ENCODE measurements at places on chromosomes 6 and 20. TPM values are rescaled to one million over a fixed set of nuclear protein-coding genes. Genes with fewer than 3 reads are reported as not detected.

PRICKLE4 gene
- not detected for total RNA-seq

GDAP1L1 gene
- total RNA-seq: 1.00 TPM

NOX3 gene
- total RNA-seq: not detected

HLA-DQB1 gene
- total RNA-seq: 2.5 TPM

BMP2 gene
- not detected for total RNA-seq

RSPO4 gene
- total RNA-seq: 0.12 TPM

PTCRA gene
- total RNA-seq: not detected

DNA sequence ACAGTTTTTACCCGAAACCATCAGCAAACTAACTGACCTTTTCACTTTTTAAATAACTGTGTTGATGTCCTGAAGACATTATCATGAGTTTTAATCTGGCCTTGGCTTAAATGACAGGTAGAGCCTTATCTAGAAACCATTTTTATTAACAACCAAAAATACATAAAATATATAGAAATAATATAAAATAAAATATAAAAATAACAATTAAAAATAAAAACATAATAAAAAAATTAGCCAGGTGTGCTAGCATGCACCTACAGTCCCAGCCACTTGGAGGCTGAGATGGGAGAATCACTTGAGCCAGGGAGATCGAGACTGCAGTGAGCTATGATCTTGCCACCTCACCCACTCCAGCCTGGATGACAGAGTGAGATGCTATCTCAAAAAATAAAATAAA, 21.6 kb downstream of the HMGN3 start:
- DNase-seq: no peak

- DNase-seq: no peak
Measured at GRCh38 chr6:75490706-75491105, 2.9 kb downstream of the FILIP1 start.

DNA sequence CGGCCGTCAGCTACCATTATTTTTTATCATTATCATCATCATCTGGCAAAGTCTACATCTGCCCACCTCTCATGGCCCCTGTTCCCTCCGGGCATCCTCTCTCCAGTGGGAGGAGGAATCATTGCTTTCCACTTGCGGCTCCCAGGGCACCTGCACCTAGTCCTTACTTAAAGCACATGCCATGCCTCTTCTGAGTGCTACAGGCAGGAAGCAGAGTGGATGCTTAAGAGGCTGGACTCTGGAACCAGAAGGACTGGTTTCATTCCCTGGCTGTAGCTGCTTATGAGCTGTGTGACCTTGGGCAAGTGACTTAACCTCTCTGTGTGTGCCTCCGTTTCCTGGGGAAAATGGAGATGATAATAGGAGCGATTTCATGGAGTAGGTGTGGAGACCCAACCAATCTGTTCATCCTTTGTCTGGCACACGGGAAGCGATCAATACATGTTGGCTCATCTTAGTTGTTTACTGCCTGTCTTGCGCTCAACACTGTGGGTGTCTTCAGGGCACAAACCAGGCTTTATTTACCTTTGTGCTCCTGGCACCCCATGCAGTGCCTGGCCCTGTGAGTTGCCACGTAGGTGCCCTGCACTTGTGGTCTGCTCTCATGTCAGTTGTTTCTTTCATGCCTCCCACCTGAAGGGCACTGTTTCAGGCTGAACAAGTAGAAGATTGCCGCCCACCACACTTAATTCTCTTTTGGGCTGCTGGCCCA, 317.0 kb upstream of the SULF2 start:
- DNase-seq: no peak

DNA sequence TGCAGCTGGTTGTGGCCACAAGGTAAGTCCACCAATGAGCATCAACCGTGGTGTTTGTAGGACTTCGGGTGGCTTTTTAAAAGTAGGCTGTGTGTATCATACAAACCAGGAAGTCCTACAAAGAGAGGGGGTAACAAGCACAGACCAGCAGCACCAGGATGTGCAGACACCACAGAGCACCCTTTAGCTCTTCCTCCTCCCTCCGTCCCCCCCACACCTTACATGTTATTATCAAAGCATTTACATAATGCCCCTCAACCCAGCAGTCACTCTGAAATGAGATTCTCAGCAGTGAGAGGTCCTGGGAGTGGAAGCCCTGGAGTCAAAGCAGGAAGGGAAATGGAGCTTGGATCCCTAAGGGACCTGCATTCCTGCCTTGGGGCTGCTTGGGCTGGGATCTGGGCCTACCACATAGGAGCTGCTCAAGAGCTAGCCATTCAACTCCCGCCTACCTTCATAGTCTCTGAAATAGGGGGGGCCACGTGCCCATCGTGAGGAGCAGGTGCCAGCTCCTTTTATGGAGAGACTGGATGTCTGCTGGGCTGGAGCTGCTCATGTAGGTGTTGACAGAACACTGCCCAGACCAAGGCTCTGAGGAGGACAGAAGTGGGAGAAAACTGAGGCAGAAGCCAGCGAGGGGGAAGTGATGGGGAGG, 90.6 kb downstream of the PSMB1 start:
- no peak for DNase-seq

DNA sequence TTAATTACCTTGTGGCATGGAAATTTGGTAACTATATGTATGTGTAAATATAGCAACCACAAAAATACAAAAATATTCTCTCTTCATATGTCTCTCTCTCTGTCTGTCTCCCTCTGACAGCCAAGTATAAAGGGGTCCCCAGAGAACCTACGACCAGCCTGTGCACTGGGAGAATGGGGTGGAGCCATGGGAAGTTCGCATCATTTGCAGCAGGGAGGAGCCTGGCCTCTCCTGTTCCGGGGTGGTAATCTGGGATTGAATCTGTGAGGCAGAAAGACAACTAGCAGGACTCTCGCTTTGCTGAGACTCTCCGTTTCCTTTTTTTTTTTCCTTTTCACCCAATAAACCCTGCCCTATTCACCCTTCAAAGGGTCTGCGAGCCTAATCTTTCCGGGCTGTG, 1109.1 kb downstream of the HACE1 start:
- DNase-seq: no peak

DNA sequence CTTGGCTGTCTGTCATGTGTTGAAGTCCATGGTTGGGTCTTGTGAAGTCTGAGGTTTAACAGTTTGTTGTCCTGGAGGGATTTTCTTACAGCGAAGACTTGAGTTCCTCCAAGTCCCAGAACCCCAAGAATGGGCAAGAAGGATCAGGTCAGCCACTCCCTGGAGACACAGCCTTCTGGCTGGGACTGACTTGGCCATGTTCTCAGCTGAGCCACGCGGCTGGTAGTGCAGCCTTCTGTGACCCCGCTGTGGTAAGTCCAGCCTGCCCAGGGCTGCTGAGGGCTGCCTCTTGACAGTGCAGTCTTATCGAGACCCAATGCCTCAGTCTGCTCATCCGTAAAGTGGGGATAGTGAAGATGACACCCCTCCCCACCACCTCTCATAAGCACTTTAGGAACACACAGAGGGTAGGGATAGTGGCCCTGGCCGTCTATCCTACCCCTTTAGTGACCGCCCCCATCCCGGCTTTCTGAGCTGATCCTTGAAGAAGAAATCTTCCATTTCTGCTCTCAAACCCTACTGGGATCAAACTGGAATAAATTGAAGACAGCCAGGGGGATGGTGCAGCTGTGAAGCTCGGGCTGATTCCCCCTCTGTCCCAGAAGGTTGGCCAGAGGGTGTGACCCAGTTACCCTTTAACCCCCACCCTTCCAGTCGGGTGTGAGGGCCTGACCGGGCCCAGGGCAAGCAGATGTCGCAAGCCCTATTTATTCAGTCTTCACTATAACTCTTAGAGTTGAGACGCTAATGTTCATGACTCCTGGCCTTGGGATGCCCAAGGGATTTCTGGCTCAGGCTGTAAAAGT, 43.5 kb downstream of the SIRPA start:
- no peak for DNase-seq

DNA sequence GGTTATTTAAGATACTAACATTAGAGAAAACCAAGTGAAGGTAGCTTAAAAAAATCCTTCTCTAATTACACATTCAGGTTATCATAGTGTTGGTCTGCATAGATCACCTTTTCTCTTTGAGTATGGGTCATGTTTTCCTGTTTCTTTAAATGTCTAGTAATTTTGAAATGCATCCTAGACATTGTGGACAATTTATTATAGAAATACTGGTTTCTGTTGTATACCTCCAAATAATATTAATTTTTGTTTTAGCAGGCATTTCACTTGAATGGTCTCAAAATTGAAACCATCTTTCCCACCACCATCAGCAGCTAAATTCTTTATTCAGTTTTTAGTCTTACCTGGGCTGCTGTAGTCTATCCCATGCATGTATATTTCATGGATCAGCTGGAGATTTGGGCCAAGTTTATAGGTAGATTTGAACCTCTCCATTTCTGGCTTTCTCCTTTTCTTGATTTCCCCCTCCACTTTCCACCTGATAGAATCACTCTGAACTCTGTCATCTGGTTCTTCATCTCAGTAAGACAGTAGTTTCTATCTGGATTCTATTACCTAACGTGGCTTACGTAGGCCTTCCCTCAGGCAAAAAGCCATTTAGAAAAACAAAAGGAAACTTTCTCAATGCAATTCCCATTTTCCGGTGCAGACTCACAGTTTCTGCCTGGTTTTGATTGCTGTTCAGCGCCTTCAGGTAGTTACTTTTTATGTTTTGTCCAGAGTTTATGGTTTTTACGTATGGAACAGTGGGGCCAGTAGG, 52.3 kb downstream of the ZFAND3 start:
- no peak for DNase-seq

GRCh38 chr6:53615633-53616449, 49.7 kb downstream of the KLHL31 start:
- no peak for DNase-seq

GRCh38 chr20:57614490-57615444, 5.5 kb downstream of the ZBP1 start:
- no peak for DNase-seq

DNA sequence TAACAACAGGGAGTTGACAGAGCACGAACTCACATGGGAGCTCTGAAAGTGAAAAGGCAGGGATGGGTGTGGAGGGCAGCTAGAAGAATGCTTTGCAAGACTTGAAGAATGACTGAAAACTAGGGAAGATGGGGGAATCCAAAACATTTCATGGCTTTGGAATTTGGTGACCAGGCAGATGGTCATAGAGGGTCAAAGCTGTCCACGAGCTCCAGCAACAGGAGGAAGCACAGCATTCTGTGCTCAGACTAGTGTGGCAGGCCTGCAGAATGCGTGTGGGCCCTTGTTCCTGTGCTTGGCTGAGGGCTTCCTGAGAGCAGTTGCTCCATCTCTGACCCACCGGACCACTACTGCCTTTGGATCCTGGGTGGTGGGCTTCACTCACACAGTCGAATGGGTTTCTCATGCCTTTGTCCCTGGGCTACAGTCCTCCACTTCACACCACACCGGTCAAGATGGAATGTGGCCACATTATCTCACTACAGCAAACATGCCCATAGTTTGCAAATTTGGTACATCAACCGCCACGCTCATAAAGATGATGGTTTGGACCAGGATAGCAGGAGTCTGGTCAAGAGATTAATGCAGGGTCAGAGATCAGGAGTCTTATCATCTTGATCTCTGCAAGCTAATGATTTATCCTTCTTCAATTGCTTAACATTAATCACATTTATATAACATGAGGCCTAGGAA, 100.7 kb downstream of the SGK1 start:
- DNase-seq: no peak

DNA sequence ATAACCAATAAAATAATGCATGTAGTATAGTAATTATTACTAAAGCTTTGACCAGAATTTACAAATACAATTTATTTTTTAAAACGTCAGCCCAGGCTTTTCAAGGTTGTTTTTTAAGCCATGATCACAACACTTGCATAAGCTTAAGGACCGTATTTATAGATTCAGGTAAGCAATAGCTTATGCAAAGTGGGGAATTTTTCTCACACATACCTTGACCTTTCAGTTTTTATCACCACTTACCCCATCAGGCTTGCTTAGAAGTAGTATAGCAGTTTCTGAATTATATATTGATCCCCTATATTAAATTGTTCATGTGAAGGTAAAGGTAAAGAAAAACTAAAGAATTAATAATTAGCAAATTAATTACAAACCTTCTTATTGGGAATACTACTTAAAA, 232.3 kb upstream of the FKBP1C start:
- no peak for DNase-seq

Measured in activated T-cell treated with anti-CD3 and anti-CD28 coated beads, Interleukin-2, amount 50 U/mL, for 72 hours (primary cell).